ENCODE measurements at places on chromosomes 11 and 22.

GRCh38 chr11:73143126-73143838 is 1.2 kb upstream of the FCHSD2 start:
- DNase-seq, result no peak

DNA sequence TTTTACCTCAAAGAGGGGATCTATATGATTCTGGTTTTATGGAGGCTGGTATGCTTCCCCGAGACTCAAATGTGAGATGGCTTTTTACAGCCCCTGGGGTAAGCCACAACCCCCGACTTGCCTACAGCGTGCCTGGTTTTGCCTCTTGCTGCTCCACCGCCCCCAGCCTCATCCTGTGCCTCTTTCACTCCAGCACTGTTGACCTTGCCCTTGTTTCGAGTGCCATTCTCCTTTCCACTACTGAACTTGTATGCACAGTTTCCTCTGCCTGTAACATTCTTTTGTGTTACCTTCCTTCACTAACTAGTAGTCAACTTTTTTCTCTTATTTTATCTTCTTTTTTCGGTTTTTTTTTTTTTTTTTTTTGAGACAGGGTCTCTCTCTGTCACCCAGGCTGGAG is 219.0 kb upstream of the ZBED5 start:
- no peak for DNase-seq

- no peak for DNase-seq
Observed at GRCh38 chr22:29014773-29015172, 46.9 kb downstream of the C22orf31 start.

DNA sequence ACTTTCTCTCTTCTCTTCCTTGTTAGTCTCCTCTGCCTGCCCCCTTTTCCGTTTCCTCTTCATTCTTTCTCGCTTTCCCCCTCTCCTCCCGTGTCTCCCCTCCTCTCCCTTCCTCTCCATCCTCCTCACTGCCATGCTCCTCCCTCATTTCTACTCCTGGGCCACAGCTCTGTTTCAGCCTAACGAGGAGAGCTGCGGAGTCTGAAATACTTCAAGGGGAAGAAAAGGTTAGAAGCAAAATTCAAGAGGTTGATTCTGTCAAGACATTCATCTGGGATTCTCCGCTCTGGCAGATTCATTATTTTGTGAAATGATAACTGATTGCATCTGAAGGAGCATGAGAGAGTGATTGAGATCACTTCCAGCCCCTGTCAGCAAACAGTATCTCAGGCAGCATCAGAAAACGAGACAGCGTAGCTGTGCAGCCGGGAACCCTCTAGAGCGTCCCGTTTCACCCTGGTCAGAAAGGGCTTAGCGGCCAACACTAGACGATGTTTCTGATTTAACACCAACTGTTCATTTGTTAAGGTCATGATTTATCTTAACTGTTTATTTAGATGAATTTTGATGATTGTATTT is 279.3 kb upstream of the B3GAT1 start:
- DNase-seq, result no peak

- no peak for DNase-seq
Observed at GRCh38 chr11:2269601-2270321, 627 bp downstream of the ASCL2 start.

- DNase-seq, result no peak
Observed at GRCh38 chr11:11731311-11732083, 109.7 kb upstream of the GALNT18 start.

DNA sequence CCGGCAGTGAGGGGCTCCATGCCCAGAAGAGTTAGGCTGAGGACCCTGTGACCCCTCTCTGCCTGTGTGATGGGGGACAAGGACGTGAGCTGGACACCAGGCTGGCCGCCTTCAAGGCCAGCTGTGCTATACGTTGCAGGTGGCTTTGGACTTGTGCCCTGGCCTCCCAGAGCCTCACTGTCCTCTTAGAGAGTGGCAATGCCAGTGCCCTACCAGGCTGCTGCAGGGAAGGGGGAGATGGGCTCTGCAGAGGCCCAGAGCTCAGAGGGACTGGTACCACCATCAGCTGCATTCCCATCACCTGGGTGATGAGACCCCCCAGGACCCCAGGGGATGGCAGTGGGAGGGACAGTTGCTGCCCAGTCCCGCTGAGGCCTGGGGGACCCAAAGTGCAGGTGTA is 90.4 kb upstream of the SHISAL1 start:
- no peak for DNase-seq
